Stimulated activated CD4-positive, alpha-beta T cell treated with anti-CD3 and anti-CD28 coated beads, Interleukin-1b, Interleukin-23, amount 100 ng/mL, for 1 hour (primary cell): ENCODE measurements at places on chromosomes 5 and 9.

GRCh38 chr9:21616082-21616778 is 134.1 kb upstream of the IFNE start:
- no peak for DNase-seq

DNA sequence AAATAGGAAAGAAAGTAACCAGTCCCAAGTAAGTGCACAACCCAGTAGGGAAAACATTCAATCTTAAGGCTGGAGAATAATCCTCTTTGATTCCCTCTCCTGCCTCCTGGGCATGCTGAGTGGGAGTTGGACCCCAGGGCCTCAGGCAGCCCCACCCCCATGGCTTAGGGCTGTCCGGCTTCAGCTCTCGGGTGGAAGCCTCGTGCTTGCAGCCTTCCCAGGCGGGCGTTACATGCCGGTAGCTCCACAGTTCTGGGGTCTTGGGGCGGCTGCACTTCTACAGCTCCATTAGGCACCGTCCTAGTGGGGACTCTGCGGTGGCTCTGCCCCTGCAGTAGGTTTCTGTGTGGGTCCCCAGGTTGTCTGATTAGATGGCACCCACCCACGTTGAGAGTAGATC is 10.1 kb downstream of the GLIPR2 start:
- DNase-seq: no peak

DNA sequence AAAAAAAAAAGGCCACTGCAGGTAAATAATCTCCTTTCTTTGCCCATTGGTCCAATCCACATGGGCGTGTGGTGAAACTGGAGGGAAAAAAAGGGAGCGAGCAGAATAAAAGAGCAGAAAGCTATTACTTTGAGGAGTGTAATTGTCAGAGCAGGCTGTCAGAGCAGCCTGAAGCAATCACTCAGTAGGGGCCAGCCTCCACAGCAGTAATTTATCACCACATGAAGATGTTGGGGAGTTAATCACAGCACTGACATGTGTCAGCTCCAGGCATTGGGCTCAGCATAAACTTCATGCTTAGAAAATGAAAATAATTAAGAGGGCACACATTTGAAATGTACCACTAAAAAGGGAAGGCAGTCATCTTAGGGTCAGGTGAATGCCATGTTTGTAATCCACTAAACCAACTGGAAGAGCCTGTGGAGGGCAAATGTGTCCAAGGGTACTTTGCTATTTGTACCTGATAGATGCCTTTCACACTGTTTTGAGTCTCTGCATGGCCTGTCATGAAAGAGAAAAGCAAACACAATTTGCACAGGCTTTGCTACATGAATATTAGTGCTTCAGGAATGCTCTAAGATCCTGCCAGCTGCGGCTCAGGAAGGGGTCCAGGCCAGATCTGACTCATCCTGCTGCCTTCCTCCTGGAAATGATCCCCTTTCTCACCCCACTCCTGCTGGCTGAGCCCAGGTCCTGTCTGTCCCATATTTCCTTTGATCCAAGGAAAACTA is 2.9 kb upstream of the PTGER4 start:
- DNase-seq: no peak

- DNase-seq: no peak
Observed at GRCh38 chr9:129919841-129920240, 84.6 kb downstream of the USP20 start.

- DNase-seq: no peak
Observed at GRCh38 chr9:124285903-124286291, 28.1 kb downstream of the NEK6 start.
